ENCODE measurements at places on chromosomes 7 and 10.

DNA sequence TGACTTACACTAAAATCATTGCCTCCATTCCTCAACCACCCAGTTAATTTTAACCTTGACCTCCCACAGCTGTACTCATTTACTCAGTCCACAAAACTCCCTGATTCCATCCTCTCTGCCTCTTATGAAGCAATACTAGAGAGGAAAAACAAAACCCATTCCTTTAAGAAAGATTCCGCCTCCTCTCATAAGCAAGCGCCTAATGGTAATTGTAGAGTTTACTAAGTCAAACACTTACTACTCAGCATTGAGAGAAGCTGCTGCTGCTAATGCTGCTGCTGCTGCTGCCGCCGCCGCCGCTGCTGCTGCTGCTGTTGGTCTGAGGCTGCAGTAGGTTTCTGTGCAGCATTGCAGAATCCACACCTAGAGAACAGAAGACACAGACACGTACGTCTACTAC lies 2.1 kb upstream of the ADD3 start:
- peak; percentile 37 for DNase-seq

- no peak for DNase-seq
These were observed 215.3 kb upstream of the RHOBTB1 start for GRCh38 chr10:61159253-61159652.

DNA sequence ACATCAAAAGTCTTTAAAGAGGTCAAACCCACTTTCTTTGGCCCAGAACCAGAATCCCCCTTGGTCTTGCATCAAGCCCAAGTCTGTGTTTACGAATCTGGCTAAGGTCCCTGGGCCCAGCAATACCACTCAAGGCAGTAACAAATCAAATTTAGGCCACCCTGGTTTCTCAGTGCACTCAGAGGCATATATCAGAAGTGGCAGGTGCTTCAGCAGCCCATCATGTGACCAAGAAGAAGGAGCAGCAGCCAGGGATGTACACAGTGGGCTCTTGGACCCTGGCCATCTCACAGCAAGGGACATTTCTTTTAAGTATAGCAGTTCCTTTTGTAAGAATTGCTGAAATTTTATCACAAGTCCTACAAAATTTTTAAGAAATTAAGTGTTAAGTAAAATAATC lies 7.3 kb upstream of the SLC25A13 start:
- DNase-seq, result no peak

DNA sequence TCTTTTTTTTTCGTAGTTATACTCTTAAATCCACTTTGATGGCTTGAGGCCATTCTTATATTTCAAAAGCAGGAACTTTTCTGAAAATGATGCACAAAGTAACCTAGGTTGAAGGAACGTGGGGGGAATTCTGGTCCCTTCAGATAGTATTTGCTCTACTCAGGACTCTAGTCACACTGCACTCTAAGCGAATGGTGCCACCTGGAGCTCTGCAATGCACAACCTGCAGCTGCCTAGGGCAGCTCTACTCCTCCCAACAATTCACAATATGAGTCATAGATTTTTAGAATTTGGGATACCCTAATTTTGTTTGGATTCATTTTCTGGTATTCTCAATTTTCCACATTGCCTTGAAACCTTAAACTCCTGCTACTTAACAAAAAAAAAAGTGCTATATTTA lies 17.3 kb downstream of the SYPL1 start:
- DNase-seq, result no peak

GRCh38 chr7:2180081-2180480 lies 52.7 kb downstream of the MAD1L1 start:
- no peak for DNase-seq

DNA sequence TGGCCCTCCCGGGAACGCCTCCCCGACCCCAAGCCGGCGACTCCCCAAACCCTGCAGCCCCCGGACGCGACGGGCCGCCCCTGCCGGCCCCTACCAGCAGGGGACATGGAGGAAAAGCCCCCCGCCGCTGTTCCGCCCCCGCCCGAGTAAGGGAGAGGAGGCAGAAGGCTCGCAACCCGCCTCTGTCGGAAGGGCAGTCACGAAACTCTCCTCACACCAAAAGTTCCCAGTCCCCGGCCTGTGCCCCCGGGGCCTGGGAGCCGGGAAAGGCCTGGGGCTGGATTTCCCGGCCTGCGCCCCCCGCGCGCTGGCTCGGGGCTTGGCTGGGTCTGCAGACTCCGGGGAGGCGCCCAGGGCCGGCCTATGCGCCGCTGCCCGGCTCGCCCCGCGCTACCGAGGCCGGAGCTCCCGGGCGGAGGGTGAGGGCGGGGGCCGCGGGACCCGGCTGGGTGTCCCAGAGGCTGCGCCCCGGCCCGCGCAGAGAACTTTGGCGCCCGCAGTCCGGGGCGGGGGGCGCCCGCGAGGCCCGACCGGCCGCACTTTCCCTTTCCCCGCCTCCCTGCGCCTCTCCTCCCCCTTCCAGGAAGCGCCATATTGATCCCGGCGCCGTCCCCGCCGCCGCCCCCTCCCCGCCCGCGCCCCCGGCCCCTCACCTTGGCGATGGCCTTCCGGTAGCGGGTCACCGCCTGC lies 728 bp downstream of the PARD3 start:
- DNase-seq, result peak; percentile 21

- DNase-seq, result no peak
These were observed 6.5 kb downstream of the ARPC1B start for GRCh38 chr7:99380823-99381663.

- DNase-seq, result no peak
These were observed 39.2 kb downstream of the MPLKIP start for GRCh38 chr7:40095230-40095629.

GRCh38 chr10:95475827-95476468 lies 85.2 kb downstream of the SORBS1 start:
- DNase-seq, result no peak

DNA sequence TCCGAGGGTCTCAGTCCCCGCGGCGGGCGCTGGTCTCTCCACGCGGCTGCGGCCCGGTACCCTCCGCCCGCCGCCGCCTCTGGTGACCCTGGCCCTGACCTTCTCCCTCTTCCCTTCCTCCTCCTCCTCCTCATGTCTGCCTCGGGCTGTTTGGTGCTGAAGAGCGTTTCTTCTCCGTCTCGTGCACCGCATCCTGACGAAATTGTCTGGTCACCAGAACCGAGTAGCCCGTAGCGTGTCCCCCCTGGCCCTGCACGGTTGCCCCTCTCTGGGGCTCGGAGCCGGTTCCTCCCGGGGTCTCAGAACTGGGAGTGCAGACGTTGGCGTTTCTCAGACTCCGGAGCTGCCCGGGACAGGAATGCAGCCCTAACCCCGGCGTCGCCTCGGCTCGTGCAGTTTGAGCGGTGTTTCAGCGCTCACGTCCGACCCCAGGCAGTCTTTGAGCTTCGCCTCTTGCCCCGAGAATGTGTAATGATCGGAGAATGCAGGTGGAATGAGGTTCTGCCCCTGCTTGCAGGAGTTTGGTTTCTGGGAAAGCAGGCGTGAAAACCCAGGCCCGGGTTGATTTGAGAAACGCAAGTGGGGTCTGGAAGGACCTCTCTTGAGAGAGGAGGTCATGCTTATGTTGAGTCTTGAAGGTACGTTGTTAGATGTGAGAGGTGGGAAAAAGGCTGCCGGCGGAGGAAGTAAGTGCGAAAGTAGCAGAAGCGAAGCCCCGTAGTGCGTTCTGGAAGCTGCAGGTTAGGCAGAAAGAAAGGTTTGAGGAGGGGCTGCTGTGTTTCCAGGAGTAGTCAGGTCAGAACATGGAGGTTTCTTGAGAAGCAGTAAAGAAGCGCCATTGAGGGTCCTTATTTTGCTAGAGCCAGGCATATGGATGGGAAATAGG lies 743 bp downstream of the RBM17 start:
- DNase-seq, result no peak

GRCh38 chr10:27297844-27298521 lies 57.4 kb upstream of the ACBD5 start:
- DNase-seq, result no peak

DNA sequence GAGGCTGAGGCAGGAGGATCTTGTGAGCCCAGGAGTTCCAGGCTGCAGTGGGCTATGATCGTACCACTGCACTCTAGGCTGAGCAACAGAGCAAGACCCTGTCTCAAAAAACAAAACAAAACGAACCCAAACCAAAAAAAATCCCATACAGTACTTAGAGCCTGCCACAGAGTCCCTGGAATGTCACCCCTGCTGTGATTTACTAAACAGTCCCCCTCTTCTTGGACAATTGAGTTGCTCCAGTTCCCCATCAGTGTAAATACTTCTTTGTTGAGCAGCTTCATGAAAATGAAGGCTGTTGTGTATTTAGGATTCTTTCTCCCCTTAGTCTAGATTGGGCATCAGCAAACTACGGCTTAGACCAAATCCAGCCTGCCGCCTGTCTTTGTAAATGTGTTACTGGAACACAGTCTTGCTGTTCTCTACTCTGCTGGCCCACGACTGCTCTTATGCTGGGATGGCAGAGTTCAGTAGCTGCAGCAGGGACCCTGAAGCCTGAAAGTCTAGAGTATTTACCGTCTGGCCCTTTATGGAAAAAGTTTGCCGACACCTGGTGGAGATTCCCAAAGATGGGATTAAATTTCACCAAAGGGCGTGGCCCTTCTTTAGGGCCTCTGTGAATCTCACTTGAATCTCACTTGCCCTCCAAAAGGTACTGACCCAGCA lies 57.8 kb downstream of the PALD1 start:
- DNase-seq, result no peak

DNA sequence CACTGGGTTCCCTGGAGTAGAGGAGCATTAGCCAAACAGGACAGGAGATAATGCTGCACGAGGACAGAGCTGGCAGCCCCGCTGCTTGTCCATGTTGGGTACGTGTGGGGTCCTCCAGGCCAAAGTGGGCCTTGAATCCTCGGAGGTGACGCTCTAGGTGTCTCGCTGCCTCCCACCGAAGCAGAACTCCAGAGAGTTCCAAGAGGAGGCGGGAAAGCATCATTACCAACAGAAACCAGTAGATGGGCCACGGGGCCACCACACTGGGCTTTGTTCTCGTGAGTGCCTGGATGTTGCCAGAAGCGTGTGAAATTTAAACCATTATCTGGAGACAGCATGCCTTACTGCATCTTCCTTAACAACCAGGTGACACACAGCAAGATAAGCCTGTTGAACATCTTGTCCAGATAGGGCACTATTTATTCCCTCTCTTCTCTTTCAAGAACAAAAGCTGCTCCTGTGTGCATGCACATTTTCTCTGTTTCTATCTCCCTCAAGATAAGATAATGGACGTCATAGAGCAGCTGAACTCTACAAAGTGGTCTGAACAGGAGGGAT lies 56.8 kb downstream of the TNS3 start:
- DNase-seq, result no peak

DNA sequence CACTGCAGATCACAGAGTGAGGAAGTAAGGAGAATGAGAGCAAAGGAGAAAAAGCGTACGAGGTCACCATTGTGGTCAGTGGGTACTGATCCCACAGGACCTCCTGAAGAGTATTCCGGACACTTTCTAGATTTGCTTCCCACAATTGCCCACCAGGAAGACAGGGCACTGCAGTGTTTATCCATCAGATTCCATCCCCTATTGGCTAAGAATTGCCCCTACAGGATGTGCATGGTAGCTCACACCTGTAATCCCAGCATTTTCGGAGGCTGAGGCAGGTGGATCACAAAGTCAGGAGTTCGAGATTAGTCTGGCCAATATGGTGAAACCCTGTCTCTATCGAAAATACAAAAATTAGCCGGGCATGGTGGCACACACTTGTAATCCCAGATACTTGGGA lies 5.3 kb upstream of the FHIP2A start:
- DNase-seq, result no peak

- DNase-seq, result no peak
These were observed 5.7 kb upstream of the ZMIZ1 start for GRCh38 chr10:79063071-79063491.

DNA sequence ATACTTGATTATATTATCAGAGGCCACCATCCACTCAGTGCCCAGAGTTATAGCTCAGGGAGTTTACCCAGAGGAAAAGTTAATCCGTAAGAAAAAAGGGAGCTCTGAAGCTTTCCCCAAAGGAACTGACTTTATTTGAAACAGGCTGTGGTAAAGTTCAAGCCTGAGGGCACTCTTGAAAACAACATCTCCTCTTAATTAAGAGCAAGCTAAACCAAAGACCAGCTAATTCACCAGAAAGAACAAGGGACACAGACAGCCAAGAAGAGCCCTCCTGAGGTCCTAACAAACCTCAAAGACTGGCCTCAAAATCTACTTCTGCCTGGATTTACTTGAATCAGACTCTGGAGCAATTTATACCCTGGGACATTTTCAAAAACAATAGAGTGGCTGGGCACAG lies 159.6 kb upstream of the CHST15 start:
- DNase-seq, result no peak

- no peak for DNase-seq
These were observed 46.5 kb upstream of the PRKAR1B start for GRCh38 chr7:773622-773915.

- peak; percentile 22 for DNase-seq
These were observed 51.6 kb downstream of the SMKR1 start for GRCh38 chr7:129553899-129554461.

DNA sequence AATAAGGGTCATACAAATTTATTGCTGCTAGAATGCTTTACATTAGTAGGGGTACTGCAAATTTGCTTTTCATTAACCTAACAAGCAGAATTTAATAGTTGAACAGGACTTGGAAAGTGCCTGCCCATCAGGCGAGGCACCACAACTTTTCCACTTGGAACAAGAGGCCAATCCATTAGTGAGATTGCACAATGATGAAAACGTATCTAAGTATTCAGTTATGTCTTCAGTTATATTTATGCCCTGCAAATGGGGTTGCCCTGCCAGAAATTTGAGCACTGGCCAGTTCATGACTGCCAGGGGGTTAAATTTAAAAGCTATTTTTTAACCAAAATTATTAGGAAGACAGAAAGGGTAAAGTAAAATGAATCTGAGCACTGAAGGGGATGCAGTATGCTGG lies 111.1 kb upstream of the PALS2 start:
- DNase-seq, result no peak

DNA sequence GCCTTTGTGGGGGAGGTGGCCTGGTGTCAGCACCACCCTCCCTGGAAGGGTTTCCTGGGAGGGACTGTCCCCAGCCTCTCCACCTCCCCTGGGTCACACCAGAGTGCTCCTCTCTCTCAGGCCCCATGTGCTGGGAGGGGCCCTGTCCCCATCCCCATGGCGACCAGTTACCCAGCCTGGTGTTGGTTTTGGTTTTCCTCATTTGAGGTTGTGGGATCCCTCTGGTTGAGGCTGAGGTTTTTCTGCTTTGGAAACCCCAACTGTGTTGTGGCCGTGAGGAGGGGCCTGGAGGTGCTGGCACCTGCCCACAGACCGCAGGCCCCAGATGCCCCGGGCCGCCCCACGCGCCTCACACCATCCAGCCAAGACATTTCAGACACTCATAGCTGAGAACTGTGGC lies 106.3 kb downstream of the GRK5 start:
- no peak for DNase-seq

DNA sequence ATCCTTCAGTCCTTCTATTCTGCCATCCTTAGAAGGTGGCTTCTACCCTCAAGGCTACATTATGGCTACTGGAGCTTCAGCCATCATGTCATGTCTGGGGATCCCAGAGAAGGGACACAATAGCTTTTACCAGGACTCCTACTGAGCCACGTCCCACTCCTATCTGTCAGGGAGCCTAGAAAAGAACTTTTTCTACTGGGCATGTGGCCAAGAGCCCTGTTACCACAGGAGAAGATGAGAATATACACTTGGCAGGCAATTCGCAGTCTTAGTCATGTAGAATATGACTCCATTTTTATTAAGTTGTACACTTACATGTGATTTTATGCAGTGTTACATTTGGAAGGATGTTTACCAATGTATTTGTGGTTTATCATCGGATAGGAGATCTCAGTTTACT lies 64.6 kb upstream of the KCNMA1 start:
- no peak for DNase-seq

GRCh38 chr7:3302681-3303320 lies 1.7 kb downstream of the SDK1 start:
- no peak for DNase-seq

Data from anterior cingulate cortex (tissue), 58 donors.